ENCODE measurements at places on chromosomes 7 and 10. TPM values are rescaled to one million over a fixed set of nuclear protein-coding genes. Genes with fewer than 3 reads are reported as not detected.

- H3K27ac ChIP-seq = no peak overlapping the region
- no peaks in the 10 kb centered on the region for H3K27me3 ChIP-seq
- no peaks in the 10 kb centered on the region for H3K4me1 ChIP-seq
- DNase-seq = no peak
- H3K4me3 ChIP-seq = no peak overlapping the region
These were observed 38.1 kb downstream of the IKZF1 start for GRCh38 chr7:50342616-50343114.

DNA sequence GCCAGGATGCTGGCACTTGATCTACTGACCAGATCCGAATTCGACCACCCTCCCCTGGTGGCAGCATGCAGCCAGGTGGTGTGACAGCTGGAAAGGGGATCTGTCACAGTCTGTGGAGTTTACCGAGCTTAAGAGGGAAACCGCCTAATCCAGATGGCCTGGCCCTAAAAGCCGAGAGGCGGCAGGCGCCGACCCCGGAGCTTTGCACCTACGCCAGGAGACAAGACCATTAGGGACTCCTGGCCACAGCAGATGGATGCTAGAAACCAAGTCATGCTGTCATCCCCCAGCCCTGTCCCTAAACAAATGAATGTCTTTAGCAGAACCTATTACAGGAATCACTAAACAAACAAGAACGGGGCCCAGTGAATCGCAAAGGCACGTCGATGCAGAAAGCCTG lies 27.7 kb downstream of the RCC1L start:
- H3K4me1 ChIP-seq = no peaks in the 10 kb centered on the region
- H3K36me3 ChIP-seq = no peaks in the 10 kb centered on the region
- no peak overlapping the region for H3K27ac ChIP-seq
- no peak for DNase-seq
- H3K27me3 ChIP-seq = no peaks in the 10 kb centered on the region
- H3K4me3 ChIP-seq = no peak overlapping the region

- no peaks in the 10 kb centered on the region for H3K4me1 ChIP-seq
- DNase-seq = no peak
- H3K27ac ChIP-seq = peak overlapping the region; percentile 95
These were observed 1.5 kb downstream of the FHIP2A start for GRCh38 chr10:114823077-114823463.

GRCh38 chr10:126611303-126611702 lies 59.2 kb downstream of the C10orf90 start:
- no peaks in the 10 kb centered on the region for H3K4me1 ChIP-seq
- no peak overlapping the region for H3K4me3 ChIP-seq
- no peak overlapping the region for H3K27ac ChIP-seq
- H3K36me3 ChIP-seq = no peaks in the 10 kb centered on the region
- DNase-seq = no peak
- H3K27me3 ChIP-seq = no peaks in the 10 kb centered on the region

DNA sequence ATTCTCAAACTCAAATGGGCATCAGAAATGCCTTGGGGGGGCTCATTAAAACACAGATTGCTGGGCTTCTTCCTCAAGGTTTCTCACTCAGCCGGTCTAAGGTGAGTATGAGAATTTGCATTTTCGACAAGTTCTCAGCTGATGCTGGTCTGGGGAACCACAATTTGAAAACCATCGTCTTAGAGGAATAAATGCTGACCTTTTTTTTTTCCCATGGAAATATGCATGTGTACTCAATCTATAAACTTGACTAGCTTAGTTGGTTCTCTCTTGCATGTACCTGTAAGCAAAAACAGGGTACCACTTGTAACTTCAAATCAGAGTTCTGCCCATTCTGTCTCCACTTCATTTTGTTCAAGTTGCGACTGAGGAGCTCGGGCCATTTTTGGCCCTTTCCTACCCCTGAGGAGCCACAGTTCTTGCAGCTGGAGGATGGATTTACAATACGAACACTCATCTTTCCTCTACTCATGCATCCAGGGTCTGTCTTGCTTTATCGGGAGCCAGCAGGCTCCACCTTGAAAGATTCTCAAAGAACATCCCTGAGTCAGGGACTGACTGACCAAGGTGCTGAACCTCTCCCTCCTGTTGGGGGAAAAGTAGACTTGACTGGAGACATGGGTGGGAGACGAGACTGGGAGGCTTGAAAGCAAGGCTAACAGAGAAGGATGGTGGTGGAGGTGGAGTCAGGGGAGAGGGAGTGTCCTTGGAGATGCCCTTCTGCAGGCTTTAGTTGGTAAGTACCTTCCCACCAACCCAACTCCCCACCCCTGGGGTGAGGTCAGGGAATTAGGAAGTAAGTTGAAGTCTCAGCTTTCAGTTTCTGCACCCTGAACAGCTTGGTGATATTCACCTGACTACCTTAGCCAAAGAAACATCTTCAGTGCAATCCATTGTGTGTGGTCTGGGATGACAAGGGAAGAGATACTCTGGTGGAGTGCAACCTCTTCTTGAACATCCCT lies 3.7 kb upstream of the MAPK8 start:
- peaks cover 3% of the 10 kb centered on the region for H3K4me1 ChIP-seq
- DNase-seq = no peak
- H3K36me3 ChIP-seq = no peaks in the 10 kb centered on the region
- H3K27ac ChIP-seq = no peak overlapping the region
- no peaks in the 10 kb centered on the region for H3K27me3 ChIP-seq

GRCh38 chr10:31207636-31208035 lies 111.4 kb upstream of the ZEB1 start:
- H3K27ac ChIP-seq = no peak overlapping the region
- no peak for DNase-seq
- no peaks in the 10 kb centered on the region for H3K27me3 ChIP-seq
- H3K4me3 ChIP-seq = no peak overlapping the region
- H3K36me3 ChIP-seq = no peaks in the 10 kb centered on the region

The ZCWPW1 gene
- 1.3 TPM for total RNA-seq

The CCDC172 gene
- total RNA-seq = not detected

The TMEM130 gene
- 0.12 TPM for total RNA-seq
